Adipocyte (in vitro differentiated cells): ENCODE measurements at places on chromosomes 4 and X.

- DNase-seq, result peak; percentile 29
Observed at GRCh38 chr4:189092581-189092980, 848.1 kb upstream of the FRG1 start.

GRCh38 chrX:56231537-56232090 lies 542 bp upstream of the KLF8 start:
- DNase-seq, result no peak

DNA sequence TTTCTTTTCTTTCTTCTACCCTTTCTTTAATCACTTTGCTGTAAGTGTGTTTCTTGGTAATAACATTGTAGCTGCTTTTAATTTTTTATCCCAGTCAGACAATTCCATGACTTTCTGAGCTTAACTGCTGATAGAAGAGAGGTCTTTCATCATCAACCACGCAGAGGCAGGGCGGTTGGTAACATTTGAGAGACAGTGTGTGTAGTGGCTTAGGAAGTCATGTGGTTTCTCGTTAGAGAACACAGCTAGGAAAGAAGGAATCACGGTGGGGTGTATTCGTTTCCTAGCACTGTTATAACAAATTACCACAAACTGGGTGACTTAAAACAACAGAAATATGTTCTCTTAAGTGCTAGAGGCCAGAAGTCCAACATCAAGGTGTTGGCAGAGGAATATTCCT lies 11.5 kb downstream of the PRPS2 start:
- DNase-seq, result no peak

DNA sequence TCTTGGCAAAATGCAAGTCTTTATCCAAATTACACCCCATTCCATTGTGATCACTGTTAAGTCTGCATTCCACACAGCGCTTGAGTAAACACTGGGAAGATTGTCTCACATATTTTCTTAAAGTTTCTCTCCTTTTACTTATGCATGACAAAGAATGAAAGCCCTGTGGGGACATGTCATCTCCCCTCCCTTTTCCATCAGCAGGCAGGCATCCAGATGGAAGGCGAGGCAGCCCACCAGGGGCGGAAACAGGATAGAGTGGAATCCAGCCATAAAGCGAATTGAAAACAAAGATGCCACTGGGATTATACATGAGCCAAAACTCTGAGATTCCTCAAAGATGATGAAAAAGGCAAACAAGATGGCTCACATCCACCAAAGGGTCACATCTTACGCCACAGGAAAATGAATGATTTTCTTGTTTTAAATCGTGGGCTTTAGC lies 78.2 kb downstream of the AFAP1 start:
- peak; percentile 86 for DNase-seq

- DNase-seq, result peak; percentile 14
Observed at GRCh38 chrX:21683941-21684340, 25.8 kb upstream of the KLHL34 start.

DNA sequence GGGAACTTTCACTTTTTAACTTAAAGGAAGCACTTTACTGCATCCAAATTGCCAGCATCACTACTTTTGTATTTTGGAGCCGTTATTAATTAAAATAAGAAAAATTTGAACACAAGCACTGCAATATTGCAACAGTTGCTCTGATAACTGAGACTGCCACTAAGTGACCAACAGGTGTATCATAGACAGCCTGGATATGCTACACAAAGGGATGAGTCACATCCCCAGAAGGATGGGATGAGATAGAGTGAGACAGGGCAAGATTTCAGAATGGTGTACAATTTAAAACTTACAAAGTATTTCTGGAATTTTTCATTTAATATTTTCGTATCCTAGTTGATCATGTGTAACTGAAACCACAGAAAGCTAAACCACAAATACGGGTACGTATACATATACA lies 204.1 kb downstream of the MAPK10 start:
- no peak for DNase-seq

- no peak for DNase-seq
Observed at GRCh38 chrX:154661170-154661569, 7.8 kb upstream of the CTAG2 start.

- no peak for DNase-seq
Observed at GRCh38 chr4:3248811-3249661, at the start of gene MSANTD1. Gene MSANTD1, plus strand, starts transcription at chr4:3249159. Its CDS starts 64 bp downstream, at chr4:3249223.

GRCh38 chrX:110786486-110786885 lies 9.1 kb downstream of the CHRDL1 start:
- no peak for DNase-seq

GRCh38 chr4:153166716-153167501 lies 37.3 kb upstream of the TRIM2 start:
- peak; percentile 90 for DNase-seq

DNA sequence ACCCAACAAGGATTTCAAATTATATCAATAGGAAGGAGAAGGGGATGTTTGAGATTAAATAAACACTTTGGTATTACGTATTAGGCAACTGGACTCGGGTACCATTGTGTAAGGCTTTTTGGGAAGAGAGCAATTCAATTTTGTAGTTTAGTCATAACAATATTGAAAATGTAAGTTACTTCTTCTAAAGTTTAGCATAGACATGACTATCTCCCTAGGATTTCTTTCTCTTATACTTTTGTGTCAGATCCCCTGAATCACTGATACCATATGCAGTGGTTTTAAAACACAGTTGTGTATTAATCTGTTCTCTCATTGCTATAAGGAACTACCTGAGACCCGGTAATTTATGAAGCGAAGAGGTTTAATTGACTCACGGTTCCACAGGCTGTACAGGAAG lies 123.8 kb upstream of the FAM9C start:
- DNase-seq, result no peak

DNA sequence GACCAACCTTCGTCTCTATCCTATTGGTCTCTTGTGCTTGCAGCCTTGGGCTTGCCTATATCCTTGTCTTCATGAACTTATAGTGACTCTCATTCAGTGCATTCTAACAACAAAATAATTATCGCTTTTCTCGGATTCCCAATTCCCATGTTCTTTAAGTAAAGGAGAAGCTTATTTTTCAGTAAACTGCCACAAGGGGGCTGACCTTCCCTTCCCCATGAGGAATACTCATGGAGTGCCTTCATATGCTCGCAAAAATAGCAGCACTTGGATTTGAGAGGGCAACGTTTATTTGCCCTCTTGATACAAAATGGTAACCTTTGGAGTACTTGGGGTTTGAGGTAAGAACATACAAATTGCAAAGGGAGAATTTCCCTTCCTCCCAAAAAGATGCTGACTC lies 183.2 kb upstream of the TENT5D start:
- no peak for DNase-seq

DNA sequence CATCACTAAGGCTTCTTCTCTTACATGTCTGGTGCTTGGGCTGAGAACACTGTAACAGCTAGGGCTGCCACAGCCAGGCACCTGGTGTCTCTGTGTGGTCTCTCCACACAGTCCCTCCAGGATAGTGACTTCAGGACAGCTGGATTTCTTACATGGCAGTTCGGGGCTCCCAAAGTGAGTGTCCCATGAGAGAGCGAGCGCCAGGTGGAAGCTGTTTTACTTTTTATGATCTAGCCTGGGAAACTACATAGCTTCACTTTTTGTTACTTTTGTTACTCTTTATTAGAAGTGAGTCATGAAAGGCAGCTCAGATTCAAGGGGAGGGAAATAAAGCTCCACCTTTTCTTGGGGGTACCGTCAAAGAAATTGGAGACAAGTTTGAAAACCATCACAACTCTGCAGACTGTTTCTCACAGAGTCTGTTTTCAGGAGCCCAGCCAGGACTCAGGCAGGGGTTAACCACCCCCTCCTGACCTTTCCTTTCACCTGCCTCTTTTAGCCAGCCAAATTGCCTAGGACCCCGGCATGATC lies 373.0 kb downstream of the MID1IP1 start:
- DNase-seq, result no peak

- no peak for DNase-seq
Observed at GRCh38 chr4:167359711-167360110, 125.4 kb upstream of the SPOCK3 start.

DNA sequence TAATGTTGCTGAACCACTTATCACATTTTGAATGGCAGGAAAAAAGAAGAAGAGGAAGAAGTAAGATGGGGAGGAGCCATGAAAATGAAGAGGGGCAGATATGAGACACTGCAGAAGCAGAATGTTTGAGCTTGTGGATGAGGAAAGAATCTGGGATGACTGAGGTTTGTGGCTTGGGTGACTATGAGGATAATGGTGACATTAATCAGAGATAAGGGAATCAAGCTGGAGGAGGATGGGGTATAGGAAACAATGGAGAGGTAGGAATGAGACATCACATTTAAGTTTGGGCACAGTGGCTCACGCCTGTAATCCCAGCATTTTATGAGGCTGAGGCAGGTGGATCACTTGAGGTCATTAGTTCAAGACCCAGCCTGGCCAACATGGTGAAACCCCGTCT lies 19.1 kb upstream of the PHF8 start:
- no peak for DNase-seq

DNA sequence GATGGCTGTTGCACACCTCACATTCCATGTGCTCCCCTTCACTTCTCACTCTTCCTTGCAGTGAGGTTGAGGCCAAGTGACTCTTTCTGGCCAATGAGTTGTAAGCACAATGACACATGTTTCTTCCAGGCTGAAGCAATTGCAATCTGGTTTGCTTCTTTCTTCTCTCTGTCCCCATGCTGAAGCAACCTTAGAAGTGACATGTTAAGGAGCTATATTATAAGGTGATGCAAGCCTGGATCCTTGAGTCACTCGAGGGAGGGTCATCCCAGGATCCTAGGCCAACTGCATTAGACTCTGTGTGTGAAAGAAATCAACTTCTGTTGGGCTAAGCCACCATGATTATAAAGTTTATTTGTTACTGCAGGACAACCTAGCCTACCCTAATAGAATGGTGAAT lies 45.5 kb upstream of the HS3ST1 start:
- DNase-seq, result no peak

DNA sequence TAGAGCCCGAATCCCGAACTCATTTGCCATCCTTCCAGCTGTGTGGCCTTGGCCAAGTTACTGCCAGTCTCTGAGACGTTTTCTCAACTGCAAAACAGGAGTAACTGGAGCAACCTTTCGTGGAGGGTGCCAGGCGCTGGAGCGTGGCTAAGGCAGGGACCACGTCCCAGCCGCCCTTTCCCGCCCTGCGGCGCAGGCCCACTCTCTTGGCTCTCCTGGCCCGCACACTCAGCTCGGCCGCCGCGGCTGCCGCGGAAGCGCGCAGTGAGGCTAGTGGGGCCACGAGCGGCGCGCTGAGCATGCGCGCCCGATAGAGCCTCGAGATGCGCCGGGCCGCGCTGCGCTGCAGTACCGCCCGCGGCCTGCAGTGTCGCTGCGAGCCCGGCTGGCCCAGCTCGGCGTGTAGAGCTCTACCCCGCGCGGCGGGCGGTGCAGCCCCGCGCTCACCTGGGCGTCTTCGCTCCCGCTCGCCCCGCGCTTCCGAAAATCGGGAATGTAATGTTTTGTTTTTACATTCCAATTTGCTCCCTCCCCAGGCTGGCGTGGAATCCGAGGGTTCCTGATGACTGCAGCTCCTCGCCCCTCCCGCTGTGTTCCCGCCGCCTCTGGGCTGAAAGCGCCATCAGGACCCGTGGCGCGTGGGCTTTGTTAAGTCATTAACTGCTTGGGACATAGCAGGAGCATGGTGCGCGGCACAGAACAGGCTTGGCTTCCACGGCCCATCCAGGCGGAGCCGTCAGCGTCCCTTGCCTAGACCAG lies 4.0 kb upstream of the ZNF518B start:
- peak; percentile 69 for DNase-seq

GRCh38 chrX:40423299-40423698 lies 157.5 kb upstream of the ATP6AP2 start:
- DNase-seq, result no peak

DNA sequence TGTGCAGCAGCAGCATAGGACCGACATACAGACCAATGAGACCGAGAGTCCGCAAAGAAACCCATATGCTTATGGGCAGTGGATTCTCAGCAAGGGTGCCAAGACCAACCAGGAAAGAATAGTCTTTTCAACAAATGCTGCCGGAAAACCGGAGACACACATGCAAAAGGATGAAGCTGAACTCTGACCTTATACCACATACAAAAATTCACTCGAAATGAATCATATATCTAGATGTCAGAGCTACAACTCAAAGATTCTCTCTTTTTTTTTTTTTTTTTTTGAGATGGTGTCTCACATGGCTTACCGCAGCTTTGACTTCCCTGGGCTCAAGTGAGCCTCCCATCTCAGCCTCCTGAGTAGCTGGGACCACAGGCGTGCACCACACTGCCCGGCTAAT lies 16.0 kb upstream of the MXD4 start:
- no peak for DNase-seq

GRCh38 chr4:150768497-150768896 lies 186.5 kb downstream of the MAB21L2 start:
- no peak for DNase-seq

- no peak for DNase-seq
Observed at GRCh38 chr4:86809809-86810208, 39.4 kb downstream of the SLC10A6 start.

GRCh38 chrX:147884958-147885357 lies 26.8 kb upstream of the FMR1 start:
- no peak for DNase-seq

DNA sequence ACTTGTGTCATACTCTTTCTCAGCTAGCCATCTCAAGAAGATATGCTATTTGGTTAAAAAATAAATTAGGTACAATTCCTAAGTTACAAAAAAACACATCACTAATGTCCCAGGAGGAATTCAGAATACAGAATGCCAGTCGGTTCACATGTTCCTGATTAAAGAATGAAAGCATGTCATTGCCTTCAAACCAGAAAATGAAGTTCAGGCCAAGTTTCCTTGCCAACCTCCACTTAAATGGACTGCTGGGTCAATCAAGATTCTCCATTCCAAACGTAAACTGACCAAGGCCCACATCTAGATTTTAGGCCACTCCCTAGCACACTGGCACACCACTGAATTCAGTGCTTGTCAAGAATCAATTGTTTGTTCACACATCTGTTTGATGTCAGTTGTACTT lies 6.5 kb downstream of the PIGA start:
- DNase-seq, result peak; percentile 44

- DNase-seq, result no peak
Observed at GRCh38 chr4:71020611-71021010, 27.2 kb downstream of the DCK start.

DNA sequence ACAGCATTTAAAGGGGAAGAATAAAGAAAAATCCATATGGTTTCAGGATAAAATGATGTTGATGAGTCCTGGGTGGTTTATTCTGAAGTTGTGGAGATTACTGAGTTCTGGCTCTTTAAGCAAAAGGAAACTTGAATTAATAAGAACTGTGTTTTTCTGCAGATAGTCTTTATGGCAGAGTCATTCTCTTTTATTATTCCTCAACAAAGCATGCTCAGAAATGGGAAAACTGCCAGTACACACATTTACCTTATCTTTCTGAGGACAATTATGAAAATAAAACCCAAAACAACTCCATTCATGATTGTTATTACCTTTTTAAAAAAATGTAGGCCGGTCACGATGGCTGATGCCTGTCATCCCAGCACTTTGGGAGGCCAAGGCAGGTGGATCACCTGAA lies 58.5 kb downstream of the ADD1 start:
- DNase-seq, result no peak

- DNase-seq, result no peak
Observed at GRCh38 chr4:105162123-105162796, 15.6 kb downstream of the TET2 start.

- DNase-seq, result peak; percentile 42
Observed at GRCh38 chr4:13399257-13399656, 84.9 kb downstream of the RAB28 start.

- no peak for DNase-seq
Observed at GRCh38 chrX:148466292-148466691, 34.1 kb upstream of the AFF2 start.

- DNase-seq, result peak; percentile 16
Observed at GRCh38 chr4:82594456-82594855, 32.7 kb upstream of the TMEM150C start.
